Activated CD8-positive, alpha-beta T cell treated with anti-CD3 and anti-CD28 coated beads for 36 hours (primary cell): ENCODE measurements at places on chromosomes 6 and 20. TPM values are rescaled to one million over a fixed set of nuclear protein-coding genes. Genes with fewer than 3 reads are reported as not detected.

The APCDD1L gene
- total RNA-seq, result not detected

The RPP40 gene
- 11.1 TPM for total RNA-seq

The SRF gene
- 34.5 TPM for total RNA-seq

The FOXF2 gene
- total RNA-seq, result not detected

The GRM4 gene
- 0.11 TPM for total RNA-seq

The OLIG3 gene
- total RNA-seq, result 0.61 TPM

The ULBP2 gene
- total RNA-seq, result 0.67 TPM

The NMBR gene
- not detected for total RNA-seq

DNA sequence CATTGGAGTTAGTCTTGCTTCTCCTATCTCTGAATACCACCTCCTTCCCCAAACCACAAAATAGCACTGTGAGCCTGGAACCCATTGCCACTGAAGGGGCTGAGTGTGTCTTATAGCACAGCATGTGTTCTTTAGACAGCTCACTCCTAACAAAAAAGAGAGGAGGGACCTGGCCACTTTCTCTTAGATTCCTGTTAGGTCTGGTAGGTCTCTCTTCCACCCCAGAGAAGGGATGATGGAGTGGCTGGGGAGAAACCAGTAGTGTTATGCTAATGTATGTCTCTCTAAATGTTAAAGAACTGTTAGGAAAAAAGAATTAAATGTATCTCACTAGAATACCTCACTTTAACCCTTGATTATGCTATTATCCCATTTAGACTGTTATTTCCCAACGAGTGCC is 340.3 kb downstream of the EPHA7 start:
- no peak for DNase-seq

GRCh38 chr6:72580281-72580940 is 41.5 kb upstream of the KCNQ5 start:
- peak; percentile 27 for DNase-seq

GRCh38 chr6:2556761-2557160 is 194.0 kb downstream of the MYLK4 start:
- DNase-seq, result no peak

DNA sequence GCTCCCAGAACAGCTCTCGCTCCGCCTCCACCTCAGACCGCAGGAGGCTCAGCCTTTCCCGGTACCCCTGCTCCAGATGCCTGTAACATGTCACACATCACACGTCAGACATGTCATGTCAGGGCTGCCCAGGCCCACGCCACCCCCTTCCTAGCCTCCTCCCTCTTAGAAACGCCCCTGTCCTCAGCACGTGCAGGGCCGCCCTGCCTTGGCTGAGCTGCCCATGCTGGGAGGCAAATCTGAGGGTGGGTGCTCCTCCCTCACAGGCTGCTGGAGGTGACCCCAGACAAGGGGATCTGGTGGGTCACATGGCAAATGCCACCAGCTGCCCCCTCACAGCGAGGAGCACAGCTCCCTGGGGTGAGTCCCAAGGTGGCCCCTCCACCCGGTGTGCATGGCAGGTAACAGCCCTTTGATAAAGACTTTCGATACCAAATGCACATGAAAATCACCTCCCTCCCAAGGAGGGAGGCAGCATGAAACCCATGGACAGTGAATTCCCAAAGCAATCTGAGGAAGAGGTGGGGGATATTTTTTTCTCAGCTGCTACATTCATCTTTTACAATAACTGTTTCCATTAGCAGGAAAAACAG is 84.1 kb downstream of the GINS1 start:
- no peak for DNase-seq

DNA sequence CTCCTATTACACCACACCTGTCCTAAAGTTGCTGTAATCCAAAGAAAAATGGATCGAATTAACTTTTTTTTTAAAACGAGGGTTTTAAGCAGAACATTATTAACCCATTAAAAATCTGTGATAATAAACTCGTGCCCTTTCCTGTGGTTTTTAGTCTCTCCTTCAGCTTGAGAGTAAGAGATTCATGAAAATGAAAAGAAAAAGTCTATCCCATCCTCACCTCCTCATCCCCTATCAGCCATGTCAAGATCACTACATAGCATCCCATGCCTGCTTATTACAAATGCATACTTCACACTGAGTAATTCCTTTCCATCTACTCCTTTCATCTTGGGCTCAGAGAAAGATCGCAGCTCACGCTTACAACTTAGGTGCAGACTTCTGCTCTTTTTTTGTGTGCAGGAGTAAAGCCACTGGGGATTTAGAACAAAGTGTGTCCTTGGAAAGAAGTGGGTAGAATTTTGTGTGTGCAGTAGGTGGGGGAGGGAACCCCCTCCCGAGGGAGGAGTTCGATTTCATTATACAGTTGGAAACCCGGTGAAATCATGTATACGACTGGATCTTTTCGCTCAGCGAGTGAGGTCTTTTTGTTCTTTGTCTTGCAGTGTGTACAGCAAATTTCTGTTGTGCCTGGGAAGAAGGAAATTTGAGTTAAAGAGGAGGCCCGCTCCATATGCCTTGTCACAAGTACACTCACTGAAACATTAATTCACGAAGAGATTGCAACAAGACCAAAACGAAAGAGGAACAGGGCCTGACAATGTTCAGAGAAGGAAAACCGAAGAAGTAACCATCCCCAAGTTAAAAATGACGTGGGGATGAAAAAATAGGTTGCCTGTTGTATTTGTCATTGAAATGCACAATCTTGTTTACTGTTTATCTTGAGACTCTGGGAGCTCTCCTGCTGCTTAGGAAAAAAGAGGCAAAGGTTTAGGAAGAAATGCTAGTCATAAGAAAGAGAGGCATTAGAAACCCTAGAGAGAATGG is 146.5 kb upstream of the ZNF217 start:
- peak; percentile 29 for DNase-seq

DNA sequence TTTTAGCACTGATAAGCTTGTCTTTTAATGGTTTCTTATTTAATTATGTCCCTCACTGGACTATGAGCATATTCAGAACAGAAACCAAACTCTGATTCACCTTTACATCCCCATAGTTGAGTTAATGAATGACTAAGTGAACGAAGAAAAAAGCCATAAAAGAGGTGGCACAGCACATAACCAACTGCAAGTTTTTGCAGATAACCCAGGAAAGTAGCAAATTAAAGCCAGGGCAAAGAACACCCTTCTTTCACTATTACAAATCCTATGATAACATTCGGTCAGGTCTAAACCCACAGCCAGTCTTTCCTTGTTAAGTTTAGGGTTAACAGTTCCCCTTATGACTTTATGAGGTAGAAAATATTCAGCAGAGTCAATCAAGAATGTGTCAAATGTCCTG is 102.7 kb downstream of the RIN2 start:
- DNase-seq, result no peak

GRCh38 chr6:163282672-163283071 is 131.8 kb upstream of the QKI start:
- no peak for DNase-seq

DNA sequence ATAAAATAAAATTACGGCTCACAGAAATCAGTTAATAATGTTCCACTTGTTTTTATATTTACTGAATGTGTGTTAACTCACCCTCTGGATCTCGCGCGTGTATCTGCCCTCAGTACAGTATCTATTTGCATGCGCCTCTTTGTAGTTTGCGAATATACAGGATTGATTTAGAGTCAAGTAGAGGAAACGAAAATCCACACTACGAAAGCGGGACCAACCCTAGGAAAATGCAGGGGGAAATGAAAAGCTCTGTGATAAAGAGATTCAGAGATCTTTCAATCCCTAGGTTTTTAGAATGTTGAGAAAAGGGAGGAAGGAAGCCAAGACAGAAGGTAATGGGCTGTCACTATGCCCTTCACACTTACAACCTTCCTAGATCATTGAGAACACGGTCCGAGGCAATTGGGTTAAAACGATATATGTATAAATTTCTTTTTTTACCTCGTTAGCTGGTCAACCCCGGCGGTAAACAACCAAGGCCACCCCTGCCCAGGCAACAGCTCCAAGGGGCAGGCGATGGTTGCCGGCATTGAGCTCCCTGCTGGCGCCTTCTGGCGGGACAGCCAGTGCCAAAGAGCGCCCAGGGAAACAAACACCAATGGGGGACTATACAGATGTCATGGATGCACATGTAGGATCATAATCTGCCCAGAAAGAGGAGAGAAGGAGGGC is 792 bp upstream of the FUT9 start:
- no peak for DNase-seq

DNA sequence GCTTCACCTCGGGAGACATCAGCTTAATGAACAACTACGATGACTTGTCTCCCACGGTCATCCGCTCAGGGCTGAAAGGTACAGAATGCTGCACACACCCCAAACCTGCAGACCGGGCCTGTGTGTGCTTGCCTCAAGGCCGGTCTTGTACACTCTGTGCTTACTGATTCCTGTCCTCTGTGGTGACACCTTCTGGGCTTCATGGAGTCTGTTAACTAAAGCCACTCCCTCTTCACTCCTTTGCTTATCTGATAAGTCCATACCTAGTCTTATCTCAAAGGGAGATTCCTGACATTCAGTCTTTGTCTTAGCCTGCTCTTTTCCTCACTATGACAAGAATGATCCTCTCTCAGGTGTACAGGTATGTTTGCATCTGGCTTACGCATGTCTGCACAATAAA is 107.7 kb upstream of the TMEM181 start:
- no peak for DNase-seq

GRCh38 chr6:32752580-32752979 is 10.8 kb downstream of the HLA-DQB2 start:
- DNase-seq, result no peak

DNA sequence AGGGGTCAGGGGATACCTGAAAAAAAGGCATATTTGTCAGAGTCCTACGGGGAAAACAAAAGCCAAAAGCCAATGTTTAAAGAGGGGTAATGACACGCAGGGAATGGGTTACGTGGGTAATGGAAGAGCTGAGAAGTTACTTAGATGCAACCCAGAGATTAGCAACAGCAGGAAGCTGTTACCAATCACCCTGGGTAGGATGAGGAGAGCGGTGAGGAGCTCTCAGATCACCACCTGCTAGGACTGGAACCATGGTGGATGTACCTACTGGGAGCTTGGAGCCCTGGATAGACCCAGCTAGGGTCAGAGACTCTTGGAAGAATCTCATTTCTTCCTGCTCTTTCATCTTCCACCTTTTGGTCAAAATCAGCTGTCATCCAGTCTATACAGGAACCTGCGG is 51.2 kb upstream of the RNF24 start:
- no peak for DNase-seq

- no peak for DNase-seq
Observed at GRCh38 chr6:71489736-71490135, 201.1 kb downstream of the OGFRL1 start.

- DNase-seq, result no peak
Observed at GRCh38 chr6:71321314-71321713, 32.7 kb downstream of the OGFRL1 start.

DNA sequence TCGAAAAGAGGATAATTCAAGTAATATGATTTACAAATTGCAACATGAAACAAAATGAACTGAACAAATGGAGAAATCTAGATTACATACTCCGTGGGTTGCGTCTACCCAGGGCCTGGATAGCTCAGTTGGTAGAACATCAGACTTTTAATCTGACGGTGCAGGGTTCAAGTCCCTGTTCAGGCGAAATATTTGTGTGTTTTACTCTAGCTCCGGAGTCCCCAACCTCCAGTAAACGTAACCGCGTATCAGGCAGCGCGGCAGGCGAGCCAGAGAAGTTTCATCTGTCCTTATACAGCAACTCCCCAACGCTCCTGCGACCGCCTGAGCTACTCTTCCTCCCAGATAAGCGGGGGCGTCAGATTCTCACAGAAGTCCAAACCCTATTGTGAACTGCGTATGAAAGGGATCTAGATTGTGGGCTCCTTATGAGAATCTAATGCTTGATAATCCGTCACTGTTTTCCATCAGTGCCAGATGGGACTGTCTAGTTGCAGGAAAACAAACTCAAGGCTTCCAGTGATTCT is 176.1 kb downstream of the TRIM27 start:
- DNase-seq, result peak; percentile 30

DNA sequence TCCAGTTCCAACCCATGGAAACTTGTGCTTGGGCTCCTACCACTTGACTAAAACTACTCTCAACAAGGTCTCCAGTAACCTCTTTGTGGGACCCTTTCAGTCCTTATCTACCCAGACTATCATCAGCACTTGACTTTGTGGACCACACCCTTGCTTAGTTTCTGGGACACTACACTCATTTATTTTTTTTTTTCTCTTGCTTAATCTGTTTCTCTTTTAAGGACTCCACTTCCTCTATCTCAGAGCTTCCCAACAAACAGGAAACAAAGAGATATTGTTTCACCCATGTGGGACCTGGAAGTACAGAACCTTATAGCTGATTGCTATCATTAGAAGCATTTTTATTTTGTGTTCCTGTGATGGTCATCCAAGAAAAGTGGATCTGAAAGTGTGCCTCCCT is 28.8 kb upstream of the ME1 start:
- DNase-seq, result no peak

DNA sequence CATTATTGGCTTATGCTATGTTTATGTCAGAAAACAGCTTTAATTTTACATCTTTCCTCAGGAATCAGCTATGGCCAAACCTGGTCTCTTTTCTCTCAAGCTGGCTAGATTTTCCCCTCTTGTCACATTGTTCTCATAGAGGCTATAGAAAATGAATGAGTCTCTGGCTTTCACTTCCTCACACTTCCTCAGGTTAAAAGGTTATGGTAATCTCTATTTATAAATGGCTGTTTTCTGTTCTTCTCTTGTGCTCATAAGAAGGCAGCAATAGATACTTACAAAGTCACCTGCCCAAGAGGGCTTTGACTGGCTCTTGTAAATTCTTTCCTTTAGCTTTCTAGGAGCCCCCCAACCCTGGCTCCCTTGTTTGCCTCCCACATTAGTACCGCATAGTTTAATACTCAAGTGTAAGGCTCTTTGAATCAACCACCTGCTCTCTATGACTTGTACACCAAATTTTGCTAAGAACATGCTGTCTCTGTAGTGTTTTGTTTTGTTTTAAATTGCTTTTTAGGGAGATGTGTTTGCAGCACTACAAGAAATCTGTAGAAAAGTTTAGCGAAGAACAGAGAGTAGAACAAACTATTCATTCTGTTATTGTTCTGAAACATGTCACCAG is 897.4 kb upstream of the CITED2 start:
- no peak for DNase-seq

- DNase-seq, result no peak
Observed at GRCh38 chr6:163841326-163841725, 426.8 kb downstream of the QKI start.

- DNase-seq, result no peak
Observed at GRCh38 chr20:51535674-51536073, 6.8 kb downstream of the NFATC2 start.

GRCh38 chr20:22722811-22723210 is 138.4 kb upstream of the FOXA2 start:
- no peak for DNase-seq

DNA sequence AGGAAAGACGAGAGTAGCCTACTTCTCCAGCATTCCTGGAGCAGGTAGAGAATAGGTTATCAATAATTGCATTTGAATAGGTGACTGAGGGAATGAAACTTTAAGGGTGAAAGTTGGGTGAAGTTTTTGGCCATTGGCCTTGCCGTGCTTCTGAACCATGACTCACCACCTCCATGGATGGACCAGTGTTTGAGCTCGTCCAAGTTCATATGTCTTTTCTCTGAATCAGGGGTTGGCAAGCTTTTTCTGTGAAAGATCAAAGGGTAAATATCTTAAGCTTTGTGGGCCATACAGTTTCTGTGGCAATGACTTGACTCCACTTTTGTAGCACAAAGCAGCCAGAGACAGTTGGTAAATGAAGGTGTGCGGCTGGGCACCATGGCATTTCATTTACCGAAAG is 31.8 kb downstream of the SNRNP48 start:
- no peak for DNase-seq
